ENCODE measurements at places on chromosomes 1 and 21. TPM values are rescaled to one million over a fixed set of nuclear protein-coding genes. Genes with fewer than 3 reads are reported as not detected.

Gene KRTAP13-2
- total RNA-seq: not detected

Gene DBT
- 16.8 TPM for total RNA-seq

DNA sequence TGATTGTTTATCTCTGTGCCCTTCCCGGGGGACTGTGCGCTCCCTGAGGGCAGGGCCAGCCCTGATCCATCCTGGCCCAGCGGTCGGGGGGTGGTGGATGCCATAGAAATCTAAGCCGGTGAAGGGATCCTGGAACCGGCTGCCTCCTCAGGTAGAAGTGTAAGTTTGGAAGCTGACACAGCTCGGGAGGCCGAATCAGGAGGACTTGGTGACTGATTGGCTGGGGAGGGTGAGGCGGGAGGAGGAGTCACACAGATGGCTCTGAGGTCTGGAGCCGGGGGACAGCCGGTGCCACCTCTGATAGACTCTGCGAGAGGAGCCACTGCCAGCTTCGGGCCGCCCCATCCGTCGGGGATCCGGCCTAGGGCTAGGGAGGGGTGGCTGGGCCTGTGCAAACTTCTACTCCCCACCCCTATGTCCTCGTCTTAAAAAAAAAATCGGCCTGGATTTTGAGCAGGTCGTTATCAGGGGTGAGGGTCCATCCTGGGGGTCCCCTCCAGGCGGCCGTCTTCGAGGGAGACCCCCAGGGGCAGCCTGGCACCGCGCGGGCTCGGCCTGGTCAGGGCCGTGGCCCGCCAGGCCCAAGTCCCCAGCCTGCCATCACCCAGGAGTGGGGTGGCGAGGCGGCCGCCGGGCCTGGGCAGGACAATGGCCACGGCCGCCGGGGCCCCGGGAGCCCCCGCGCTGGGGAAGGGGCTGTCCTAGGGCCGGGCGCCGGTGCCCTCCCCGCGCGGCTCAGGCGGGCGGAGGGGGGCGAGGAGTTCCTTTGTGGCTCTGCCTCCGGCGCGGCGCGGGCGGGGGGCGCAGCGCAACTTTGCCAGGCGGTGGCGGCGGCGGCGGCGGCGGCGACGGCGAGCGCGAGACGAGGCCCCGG, 708 bp upstream of the ZNF362 start:
- peak; percentile 50 for DNase-seq

DNA sequence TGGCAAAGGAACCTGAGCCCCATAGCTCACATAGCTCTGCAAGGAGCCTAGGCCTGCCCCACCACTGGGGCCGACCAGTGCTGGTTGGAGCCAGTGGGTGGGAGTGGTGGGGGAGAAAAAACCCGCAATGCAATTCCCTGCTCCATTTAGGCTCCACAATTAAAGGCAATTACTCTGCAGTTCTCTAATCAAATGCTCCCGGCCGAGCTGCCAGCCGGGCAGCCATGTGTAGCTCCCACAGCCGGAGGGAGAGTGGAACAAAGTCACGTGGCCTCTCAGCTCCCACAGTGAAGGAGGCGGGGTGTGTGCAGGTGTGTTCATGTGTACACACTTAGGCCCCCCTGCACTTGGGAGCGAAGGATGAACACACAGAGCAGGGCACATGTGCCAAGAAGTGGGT, 81.6 kb downstream of the KIRREL1 start:
- DNase-seq: no peak

DNA sequence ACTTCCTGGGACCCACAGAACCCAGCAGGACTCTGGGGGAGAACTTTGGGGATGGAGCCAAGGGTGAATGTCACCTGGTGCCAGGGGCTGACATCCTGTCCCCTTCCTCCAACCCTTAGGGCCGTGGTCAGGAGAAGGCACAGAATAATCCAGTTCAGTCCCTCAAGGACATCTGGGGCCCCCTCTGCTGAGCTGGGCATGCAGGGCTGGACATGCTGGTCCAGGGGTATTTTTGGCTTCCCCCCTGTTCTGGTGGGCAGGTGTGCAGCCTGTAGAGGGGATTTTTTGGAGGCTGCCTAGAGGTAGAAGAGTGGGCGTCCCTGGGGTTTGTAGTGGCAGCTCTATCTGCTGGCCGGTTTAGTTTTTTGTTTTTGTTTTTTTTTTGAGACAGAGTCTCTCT, 3.4 kb upstream of the CROCC start:
- no peak for DNase-seq

DNA sequence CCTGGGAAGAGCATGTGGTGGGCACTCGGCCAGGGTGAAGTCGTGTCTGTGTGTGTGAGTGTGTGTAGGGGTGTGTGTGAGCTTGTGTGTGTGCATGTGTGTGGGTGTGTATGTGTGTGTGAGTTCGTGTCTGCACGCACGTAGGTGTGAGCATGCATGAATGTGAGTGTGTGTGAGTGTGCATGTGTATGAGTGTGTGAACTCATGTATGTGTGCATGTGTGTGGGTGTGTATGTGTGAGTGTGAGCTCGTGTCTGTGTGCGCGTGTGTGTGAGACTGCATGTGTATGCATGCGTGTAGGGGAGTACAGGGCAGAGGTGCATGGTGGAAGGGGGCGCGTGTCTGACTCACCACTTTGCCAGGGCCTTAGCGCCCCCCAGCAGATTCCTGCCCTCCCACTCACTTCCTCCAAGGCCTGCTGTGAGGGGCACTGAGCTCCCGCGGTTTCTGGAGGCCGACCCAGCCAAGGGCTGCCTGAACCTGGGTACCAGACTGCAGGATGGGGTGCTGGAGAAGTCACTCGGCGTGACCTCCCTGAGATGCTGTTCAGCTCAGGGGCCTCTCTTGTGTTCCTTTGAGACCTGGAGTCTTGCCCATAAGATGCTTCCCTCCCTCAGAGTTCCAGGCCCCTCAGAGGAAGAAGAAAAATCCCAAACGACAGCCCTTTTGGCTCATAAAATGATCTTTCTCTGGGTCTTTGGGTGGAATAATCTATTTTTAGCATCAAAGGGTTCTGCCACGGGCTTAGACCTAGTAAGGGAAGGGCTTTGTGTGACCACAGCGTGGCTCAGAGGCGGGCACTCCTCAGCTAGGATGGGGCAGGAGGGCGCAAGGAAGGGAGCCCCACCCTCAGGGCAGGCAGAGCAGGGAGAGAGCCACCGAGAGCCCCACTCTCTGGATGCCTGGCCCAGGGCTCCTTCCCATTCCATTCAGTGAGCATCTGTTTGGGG, 41.1 kb upstream of the RUNX3 start:
- peak; percentile 31 for DNase-seq

- DNase-seq: no peak
Observed at GRCh38 chr1:210299501-210299900, 29.2 kb upstream of the HHAT start.

GRCh38 chr1:41249319-41249718, 7.2 kb upstream of the SCMH1 start:
- DNase-seq: no peak
